CD4-positive, alpha-beta T cell (primary cell): ENCODE measurements at places on chromosomes 4 and X.

DNA sequence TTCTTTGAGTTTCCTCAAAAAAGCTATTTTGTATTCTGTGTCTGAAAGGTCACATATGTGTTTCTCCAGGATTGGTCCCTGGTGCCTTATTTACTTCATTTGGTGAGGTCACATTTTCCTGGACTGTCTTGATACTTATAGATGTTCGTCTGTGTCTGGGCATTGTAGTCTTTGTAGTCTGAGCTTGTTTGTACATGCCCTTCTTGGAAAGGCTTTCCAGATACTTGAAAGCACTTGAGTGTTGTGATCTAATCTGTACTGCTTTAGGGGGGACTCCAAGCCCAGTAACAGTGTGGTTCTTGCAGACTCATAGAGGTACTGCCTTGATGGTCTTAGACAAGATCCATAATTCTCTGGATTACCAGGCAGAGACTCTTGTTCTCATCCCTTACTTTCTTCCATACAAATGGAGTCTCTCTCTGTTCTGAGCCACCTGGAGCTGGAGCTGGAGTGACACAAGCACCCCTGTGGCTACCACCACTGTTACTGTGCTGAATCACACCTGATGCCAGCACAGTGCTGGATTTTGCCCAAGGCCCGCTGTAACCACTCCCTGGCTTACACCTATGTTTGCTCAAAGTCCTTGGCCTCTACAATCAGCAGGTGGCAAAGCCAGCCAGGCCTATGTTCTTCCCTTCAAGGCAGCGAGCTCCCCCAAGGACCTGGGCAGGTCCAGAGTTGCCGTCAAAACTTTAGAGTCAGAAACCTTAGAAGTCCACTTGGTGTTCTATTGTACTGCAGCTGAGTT lies 72.3 kb upstream of the EFHC2 start:
- no peaks in the 10 kb centered on the region for H3K4me1 ChIP-seq
- H3K4me3 ChIP-seq, result no peak overlapping the region
- no peak for DNase-seq

GRCh38 chrX:29348288-29348687 lies 761.0 kb downstream of the IL1RAPL1 start:
- no peak for DNase-seq
- H3K36me3 ChIP-seq, result no peaks in the 10 kb centered on the region

- no peaks in the 10 kb centered on the region for H3K4me1 ChIP-seq
- no peak overlapping the region for H3K27ac ChIP-seq
- no peak overlapping the region for H3K4me3 ChIP-seq
- no peak for DNase-seq
- H3K27me3 ChIP-seq, result no peaks in the 10 kb centered on the region
- H3K36me3 ChIP-seq, result no peaks in the 10 kb centered on the region
These were observed 251.1 kb downstream of the GLUD2 start for GRCh38 chrX:121298499-121298898.

DNA sequence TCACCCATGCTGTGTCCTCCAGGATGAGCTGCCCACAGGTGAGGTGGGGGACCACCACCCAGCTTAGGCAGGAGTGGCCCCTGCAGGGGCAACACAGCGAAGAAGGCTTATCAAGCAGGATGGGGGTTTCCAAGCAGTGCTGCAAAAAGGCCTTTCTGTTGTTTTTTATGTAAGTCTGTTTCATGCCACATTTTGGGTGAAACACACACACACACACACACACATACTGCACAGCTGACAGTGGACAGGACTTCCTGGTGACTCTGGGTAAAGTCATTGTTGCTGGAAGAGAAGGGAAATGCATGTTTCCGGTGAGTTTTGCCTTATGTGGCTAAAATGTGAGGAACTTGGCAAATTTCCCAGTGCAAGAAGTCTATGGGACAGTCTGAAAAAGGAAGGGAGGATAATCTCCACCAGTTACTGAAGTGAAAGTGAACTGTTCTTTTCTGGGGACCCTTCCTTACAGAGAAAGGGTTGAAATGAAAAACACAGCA lies 119.2 kb downstream of the IRF2 start:
- peaks cover 11% of the 10 kb centered on the region for H3K4me1 ChIP-seq
- no peaks in the 10 kb centered on the region for H3K27me3 ChIP-seq
- no peak overlapping the region for H3K4me3 ChIP-seq
- H3K27ac ChIP-seq, result no peak overlapping the region

GRCh38 chrX:40152741-40153344 lies 55.1 kb upstream of the BCOR start:
- H3K27me3 ChIP-seq, result no peaks in the 10 kb centered on the region
- H3K4me3 ChIP-seq, result peak overlapping the region; percentile 55
- no peaks in the 10 kb centered on the region for H3K36me3 ChIP-seq
- no peak for DNase-seq
